ENCODE measurements at places on chromosomes 6 and 20.

DNA sequence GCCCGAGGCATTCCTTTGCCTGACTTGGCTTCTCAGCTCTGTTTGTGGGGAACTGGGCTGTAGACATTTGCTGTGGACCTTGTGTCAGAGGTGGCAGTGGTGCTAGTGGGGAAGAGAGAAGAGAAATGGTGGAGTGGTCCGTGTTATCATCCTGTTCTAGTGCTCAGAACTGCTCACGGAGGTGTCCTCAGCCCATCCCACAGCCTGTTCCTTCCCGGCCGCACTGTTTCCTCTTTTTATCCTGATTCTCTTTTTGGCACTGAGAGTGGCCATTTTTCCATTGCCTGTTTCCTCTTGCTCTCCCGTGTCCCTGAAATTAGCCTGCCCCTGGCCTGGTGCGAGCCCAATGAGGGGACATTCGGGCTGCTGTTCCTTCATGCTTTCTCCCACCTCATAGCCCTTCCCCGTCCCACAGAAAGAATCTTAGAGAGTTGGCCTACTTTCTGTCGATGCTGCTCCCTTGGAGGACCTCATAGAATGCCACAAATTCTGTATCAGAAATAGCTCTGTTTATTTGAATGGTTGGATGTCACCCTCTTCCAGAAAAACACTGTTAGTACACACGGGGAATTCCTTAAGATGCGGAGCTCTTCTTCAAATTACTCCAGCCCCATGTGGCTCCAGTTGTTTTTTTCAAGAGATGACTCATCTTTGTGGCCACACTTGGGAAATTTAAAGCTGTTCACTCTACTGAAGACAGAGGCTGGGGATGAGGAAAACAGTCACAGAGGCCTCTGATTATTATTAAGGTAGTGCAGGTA, 26.1 kb downstream of the FARS2 start:
- DNase-seq: no peak

DNA sequence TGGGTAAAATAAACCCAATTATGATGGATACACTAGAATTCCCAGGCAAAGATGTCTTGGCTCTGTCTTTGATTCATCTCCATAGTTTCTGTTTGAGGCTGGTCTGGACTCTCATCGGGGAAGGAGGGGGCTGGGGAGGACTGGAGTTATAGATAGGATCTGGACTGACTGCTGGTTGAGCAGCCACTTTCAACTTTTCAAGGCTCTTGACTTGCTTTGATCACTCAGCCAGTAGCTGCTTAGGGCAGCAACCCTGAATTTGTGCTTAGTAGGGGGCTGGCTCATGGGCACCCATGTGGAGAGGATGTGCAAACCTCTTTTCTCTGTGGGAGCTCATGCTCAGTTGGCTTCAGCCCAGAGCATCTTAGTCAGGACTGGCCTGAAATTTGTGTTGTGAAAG, 114.0 kb upstream of the NEDD9 start:
- DNase-seq: no peak

- no peak for DNase-seq
These were observed 17.4 kb upstream of the MUC21 start for GRCh38 chr6:30966154-30966553.

DNA sequence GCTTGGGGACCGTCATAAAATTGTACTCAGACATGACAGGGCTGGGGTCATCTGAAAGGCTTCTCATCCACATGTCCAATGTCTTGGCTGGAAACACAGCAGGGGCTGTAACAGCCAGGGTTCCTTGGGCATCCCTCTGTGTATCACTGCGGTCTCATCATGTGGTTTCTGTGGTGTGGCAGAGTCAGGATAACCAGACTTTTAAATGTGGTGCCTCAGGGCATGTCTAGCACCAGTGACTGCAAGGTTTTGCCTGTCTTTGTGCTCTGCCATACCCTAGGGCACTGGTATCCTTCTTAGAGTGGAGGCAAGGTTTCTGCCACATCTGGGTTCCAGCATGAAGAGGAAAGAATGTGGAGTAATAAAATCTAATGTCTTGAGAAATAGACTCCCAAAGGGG, 124.2 kb downstream of the PLEKHG1 start:
- DNase-seq: no peak

- no peak for DNase-seq
These were observed 83.8 kb upstream of the NXT1 start for GRCh38 chr20:23266530-23267398.

- no peak for DNase-seq
These were observed 392.0 kb downstream of the SYNE1 start for GRCh38 chr6:152244998-152245630.

GRCh38 chr6:141401851-141402250, 730.9 kb upstream of the GJE1 start:
- no peak for DNase-seq

DNA sequence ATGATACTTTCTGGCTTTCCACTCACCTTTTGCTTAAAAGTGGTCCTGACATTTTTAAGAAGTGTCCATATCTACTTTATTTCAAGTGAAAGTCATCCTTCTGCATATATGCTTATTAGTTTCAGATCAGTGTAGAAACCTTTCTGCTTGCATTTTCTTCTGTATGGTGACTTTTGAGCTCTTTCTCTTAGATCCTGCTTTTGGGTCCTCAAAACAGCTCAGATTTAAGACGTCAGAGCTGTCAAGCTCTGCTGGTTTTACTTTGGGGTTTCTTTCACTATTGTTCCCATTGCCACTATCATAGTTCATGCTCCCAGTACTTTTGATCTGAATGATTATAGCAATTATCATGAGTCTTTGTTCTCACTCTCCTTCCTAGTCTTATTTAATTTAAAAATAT, 41.7 kb downstream of the BCKDHB start:
- no peak for DNase-seq

GRCh38 chr6:158040804-158041347, 59.2 kb downstream of the SYNJ2 start:
- no peak for DNase-seq

DNA sequence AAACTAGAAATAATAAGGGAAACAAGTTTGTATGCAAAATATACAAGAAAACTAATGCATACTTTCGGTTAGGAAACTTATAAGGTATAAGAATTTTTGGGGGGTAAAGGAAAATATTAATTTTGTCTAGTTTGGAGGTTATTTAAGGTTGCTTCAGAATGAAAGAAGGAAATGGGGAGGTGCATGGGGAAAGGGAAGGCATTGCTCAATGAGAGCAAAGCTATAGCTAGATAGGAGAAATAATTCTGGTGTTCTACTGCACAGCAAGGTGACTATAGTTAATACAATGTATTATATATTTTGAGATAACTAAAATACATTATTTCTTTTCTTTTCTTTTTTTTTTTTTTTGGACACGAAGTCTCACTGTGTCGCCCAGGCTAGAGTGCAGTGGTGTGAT, 5.4 kb upstream of the MYMX start:
- DNase-seq: no peak

- DNase-seq: no peak
These were observed 3.1 kb downstream of the PLCG1 start for GRCh38 chr20:41140226-41141133.

DNA sequence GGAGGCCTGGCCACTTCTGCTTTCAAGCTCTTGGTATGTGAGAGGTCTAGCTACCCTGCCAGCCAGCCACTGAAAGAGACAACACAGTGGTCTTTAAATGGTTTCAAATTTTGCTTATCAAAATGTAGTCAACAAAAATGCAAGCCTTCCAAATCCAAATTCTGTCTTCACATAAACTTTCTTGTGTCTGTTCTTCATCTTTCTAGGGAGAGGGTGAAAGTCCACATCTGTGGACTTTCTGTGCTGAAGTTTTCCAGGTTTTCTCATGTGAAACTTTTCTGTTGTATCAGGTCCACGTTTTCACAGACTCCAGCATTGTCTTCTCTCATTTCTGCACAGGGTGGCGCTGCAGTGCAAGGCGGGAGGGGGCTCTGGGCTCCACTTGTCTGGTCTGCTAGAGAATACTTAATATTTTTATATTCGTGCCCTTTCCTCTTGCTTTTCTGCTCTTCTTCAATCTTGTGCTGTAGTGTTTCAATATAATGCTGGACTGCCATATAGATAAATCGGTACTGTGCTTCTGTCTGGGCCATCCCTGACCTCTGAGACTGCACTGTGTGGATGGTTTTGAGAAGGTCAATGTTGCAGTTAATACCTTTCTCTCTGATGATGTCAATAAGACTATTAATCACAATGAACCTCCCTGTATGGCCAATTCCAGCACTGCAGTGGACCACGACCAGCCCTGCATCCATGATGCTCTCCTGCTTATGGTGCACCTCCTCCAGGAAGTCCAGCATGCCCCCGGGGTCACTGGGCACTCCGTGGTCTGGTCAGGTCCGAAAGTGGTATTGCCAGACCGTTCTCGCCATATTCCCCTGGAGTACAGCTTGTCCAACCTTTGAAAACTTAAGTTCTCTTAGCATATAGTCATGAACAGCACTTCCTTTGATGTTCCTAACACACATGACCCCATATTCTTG, 161.6 kb upstream of the TNFAIP3 start:
- DNase-seq: peak; percentile 72

DNA sequence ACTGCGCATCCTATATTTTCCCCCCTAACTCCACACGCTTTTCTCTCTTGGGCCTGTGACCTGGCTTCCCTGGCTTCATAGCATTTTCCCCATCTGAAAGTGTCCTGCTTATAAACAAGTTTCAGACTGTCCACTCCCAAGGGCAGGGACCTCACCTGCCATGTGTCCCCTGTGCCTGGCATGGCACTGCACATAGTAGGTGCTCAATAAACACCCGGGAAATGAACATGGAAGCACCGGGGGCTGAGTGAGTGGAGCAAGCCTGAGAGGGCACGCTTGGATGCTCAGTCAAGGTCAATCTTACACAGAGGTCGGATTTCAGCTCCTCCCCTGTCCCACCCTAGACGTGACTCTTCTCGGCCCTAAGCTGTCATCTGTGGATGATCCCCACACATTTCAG, 96.9 kb downstream of the NFATC2 start:
- DNase-seq: no peak

DNA sequence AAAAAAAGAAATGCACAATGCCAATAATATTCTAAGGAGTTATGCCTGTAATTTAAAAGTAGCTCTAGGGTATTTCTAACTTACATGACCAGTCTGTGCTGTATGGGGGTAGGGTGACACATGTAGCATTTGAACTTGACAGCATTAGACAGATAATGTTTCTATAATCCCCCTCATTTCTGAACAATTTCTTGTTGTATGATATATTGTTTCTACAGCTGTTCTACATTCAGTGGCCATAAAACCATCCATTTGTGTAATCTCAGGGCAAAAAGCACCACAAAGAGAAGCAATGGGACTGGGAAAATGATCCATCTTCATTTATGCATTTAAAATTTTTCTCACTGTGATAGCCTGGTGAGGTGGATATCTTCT, 767.8 kb downstream of the TFAP2A start:
- DNase-seq: no peak

- no peak for DNase-seq
These were observed 144.3 kb downstream of the F13A1 start for GRCh38 chr6:6176127-6176526.

DNA sequence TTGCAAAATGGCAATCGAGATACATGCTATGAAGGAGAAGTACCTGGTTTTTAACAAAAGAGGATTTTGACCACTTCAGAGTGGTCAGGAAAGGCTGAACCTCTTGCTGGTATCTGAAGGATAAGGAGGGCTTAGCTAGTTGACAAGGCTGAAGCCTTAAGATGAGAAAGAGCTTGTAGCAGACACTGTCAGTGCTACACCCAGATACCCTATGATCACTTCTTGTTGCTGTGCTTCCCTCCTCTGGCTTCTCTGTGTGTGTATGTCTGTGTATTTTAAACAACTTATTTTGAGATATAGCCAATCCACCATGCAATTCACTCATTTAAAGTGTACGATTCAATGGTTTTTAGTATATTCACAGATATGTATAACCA, 38.9 kb upstream of the TGM2 start:
- no peak for DNase-seq

- no peak for DNase-seq
These were observed 18.4 kb upstream of the FAM209A start for GRCh38 chr20:56506103-56506502.

DNA sequence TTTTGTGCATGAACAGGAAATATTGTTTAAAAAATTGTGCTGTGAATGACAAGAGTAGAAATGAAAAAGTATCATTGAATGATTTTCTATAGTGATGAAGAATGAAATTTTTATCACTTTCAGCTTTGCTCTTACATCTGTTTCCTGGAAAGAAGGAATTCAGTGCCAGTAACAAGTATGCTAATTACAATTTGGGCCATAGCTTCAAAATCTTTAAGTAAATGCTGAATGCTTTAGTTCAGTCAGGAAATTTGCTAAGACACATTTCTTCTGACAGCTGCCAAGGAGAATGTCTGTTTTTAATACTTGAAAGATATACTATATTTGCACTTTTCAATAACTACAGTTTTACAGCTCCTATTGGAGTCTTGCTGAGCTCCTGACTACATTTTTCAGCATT, 203.7 kb upstream of the RSPO3 start:
- no peak for DNase-seq

DNA sequence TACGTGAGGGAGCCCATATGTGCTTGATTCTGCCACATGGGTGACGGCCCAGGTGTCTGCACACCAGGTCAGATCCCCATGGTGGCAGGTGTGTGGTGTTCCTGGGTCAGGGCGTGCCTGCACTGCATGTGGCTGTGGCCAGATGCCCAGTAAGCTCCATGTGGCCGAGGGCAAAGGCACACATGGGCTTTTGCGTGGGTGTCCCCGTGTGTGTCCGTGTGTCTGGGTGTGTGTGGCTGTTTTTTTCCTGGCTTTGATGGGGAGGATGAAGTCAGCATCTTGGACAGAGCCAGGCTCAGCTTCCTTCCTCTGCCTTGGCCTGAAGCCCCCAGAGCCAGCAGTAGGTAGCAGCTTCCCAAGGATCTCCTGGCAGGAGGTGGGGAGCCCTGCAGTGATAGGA, 1.5 kb upstream of the TNXB start:
- DNase-seq: no peak

DNA sequence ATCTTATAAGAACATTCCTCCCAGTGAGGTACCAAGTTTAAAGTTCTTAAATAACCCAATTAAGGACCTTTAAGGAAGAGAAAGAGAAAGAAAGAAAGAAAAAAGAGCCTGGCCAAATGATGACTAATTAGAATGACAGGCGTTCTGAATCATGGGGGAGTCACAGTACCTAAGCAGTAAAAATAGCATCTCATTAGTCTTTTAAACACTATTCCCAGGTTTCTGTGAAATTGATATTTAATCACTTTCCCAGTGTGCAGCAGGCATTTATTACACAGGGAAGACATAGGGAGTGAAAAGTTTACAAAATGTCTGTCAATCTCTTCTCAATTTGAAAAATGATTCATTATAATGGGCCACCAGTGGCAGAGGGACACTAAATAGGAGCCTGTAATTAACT, 251.4 kb upstream of the MANEA start:
- no peak for DNase-seq

- peak; percentile 4 for DNase-seq
These were observed 29.5 kb downstream of the MTHFD1L start for GRCh38 chr6:150894935-150895552.

DNA sequence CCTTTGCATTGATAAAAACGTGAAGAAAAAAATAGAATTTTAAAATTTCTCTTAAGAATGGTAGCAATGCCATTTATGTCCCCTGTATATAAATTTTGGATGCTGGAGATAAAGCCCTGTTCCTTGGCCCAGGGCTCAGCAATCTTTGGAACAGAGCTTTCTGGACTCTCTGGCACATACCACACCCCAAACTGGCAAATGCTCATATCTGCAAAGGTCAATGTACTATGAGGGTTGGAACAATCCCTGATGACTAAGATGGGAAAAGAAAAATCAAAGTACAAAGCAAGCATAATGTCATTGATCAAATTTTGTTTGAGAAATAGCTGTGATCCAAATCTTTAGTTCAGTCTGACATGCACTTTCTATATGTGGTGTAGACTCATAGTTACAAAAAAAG, 158.1 kb upstream of the HCRTR2 start:
- DNase-seq: no peak

- no peak for DNase-seq
These were observed 6.0 kb downstream of the BFSP1 start for GRCh38 chr20:17525132-17525531.
